NCI-H1417 treated with DMSO at 0.1 percent for 48 hours (cell line): ENCODE measurements at places on chromosomes 4 and X.

DNA sequence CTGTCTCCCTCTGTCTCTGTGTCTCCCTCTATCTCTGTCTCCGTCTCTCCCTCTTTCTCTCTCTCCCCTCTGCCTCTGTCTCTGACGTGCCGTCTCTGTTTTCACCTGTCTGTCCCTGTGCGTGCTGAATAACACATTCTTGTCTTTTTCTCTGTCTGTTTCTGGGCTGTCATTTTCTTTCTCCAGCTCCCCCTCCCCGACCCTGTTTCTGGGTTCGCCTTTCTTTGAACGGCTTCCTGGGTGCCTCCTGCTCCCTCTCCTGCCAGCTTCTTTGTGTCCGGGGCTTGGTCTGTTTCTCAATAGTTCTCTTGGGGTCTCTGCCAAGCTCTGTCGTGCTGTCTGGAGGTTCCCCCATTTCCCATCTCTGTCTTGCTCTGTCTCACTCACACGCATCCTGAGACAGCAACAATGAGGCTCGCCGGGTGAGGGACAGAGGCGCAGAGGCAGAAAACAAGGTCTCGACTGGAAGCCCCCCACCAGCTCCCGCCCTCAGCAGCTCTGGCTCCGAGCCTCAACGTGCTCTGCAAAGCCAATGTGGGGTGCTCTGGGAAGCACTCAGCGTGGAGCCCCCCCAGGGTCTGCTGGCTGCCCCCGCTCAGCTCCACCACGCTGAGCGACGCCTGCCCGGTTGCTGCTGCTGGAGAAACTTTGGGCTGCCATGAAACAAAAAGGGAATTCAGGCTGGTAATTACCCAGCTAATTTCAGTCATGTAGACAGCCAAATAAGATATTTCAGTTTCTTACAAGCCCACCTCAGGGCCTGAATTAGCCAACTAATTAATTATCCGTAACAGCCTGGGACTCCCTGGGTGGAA lies 3.4 kb downstream of the CPLX1 start:
- DNase-seq: no peak

GRCh38 chr4:102339018-102339417 lies 6.3 kb downstream of the SLC39A8 start:
- no peak for DNase-seq

DNA sequence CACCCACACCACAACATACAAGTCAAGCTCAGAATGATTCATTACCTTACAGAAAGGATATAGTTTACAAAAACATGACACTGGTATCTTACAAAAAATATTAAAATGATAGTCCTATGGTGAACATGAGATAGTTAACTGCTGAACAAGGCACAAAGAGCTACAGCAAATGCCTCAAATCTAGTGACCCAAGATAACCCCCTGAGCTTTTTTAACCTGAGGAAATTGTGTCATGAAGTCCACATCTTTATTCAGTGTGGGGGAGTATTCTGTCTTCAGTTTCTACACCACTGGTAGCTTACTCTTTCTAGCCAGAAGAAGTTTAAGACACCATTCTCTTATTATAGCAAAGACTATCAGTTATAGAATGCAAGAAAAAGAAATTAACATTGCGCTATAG lies 218.7 kb downstream of the MAPK10 start:
- DNase-seq: no peak

DNA sequence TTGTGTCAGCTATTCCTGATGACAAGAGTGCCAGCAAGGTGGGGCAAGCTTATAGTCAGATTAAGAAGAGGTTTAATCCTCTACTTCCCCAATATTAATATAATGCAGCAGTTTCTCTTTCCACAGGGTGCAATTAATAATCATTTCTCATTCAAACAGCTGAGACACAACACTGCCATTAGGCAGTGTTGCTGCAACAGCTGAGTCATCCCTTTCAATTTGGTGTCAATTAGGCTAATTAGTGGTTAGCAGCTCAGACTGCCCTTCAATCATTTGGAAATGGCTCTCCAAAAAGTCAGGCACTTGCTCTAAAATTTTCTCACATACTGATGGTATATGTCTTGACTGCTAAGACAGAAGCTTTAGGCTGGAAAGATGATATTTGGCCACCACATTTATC lies 265.7 kb upstream of the FAM241A start:
- DNase-seq: peak; percentile 81

GRCh38 chr4:100147684-100148083 lies 42.6 kb downstream of the DDIT4L start:
- DNase-seq: no peak

GRCh38 chr4:176270669-176271068 lies 1.6 kb upstream of the ASB5 start:
- no peak for DNase-seq

GRCh38 chrX:104112326-104112951 lies at the start of gene ZCCHC18:
Gene ZCCHC18 (plus strand): TSS chrX:104112523. CDS start chrX:104114112, 1,589 bp downstream.
- peak; percentile 16 for DNase-seq

GRCh38 chr4:8188743-8189550 lies 10.1 kb upstream of the SH3TC1 start:
- peak; percentile 59 for DNase-seq

- DNase-seq: no peak
These were observed 325.7 kb downstream of the TLL1 start for GRCh38 chr4:166198516-166199310.

DNA sequence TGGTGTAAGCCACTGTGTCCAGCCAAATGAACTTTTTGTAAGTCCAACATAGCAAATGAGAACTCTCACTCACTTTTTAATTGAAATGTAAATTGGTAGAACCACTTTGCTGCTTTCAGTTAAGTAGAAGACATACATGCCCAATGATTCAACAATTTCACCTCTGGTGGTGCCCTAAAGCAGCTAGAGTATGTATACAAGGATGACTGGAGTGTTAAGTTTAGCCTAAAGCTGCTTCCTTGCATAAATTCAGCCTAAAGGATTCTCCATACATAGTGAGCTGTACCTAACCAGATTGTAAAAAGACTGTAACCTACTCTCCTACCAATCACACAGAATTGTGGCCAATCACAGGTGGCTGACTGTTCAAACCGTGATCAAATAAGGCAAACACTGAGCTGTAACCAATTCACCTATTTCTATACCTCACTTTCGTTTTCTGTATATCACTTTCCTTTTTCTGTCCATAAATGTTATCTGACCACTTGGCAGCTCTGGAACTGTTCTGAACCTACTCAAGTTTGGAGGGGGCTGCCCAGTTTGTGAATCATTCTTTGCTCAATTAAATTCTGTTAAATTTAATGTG lies 39.9 kb downstream of the PDS5A start:
- no peak for DNase-seq

- DNase-seq: no peak
These were observed 103.7 kb downstream of the CEP135 start for GRCh38 chr4:56052481-56052880.

DNA sequence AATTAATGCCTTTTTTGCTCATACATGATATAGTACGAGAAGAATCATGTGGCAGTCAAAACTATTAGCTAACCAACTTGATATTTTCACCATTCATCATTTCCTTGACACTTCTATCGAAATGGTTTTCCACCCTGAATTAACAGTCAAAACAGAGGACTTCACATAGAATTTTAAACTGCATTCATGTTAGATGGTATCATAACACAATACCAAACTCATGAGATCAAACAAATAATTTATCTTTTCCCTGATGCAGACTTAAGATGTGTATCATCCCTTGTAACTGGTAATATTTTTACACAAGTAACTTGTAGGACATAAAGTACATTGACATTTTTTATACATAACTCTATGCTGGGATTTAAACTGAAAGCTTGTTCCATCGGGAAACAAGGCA lies 18.2 kb upstream of the ANTXR2 start:
- no peak for DNase-seq

GRCh38 chrX:37666516-37666915 lies 19.1 kb upstream of the XK start:
- DNase-seq: no peak

DNA sequence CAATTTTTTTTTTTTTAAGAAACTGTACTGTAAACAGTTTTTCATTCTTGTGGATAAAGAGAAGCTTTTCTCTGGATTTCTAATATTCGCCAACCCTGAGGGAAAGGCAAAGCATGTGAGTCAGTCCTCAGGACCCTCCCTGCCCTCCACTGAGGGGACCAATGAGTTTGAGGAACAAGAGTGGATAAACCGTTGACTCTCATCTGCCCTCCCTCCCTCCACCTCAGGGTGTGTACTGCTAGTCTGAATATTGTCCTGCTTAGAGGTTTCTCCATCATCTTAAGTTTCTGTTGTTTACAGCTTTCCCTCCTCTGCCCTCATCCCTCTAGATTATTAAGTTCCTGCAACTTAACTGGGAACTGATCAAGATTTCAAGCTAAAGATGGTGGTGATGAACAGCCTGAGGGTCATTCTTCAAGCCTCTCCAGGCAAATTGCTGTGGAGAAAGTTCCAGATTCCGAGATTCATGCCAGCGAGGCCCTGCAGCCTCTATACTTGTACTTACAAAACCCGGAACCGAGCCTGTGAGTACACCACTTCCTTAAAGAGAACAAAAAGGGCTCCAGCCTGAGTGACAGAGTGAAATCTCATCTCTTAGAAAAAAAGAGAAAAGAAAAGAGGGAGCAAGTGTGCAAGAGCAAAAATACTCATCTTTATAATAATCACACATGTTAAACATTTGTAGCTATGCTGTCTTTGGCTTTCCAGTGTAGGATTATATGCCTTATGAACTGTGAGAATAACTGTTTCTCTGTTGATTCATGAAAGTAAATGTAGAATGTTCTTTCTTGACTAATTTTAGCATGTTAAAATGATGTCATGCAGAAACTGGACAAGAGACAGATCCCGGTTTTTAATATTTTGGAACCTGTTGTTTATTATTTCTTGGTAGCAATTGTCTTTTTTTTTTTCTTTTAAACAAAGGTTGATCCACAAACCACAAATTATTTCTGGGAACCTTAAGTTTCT lies 11.9 kb downstream of the CA5B start:
- DNase-seq: no peak

DNA sequence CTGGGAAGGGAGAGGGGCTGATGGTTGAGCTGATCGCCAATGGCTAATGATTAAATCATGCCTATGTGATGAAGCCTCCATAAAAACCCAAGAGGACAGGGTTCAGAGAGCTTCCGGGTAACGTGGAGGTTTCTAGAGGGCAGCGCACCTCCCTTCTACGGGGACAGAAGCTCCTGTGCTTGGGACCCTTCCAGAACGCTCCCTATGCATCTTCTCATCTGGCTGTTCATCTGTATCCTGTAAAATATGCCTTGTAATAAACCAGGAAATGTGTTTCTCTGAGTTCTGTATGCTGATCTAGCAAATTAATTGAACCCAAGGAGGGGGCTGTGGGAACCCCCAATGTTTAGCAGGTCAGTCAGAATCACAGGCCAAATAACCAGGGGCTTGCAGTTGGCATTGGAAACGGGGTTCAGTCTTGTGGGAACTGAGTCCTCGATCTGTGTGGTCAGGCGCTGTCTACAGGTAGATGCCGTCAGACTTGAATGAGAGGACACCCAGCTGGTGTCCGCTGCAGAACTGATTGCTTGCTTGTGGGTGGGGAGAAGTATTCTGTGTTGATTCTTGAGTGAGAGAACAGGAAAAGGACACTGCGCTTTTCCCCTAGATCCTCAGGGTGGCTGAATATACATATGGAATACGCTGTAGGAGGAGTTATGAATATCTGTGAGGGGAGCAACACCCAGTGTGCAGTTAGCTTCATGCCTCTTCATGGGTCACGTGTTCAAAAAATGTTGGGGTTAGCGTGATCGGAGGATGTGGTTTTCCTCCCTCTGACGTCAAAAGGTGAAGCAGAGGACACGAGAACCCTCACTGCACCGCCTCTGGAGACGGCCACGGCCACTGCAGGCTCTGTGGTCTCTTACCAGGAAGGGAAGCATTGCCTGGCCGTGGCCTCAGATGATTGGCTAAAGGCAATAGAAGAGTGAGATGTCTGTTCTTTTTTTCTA lies 29.2 kb downstream of the HTT-AS start:
- no peak for DNase-seq

DNA sequence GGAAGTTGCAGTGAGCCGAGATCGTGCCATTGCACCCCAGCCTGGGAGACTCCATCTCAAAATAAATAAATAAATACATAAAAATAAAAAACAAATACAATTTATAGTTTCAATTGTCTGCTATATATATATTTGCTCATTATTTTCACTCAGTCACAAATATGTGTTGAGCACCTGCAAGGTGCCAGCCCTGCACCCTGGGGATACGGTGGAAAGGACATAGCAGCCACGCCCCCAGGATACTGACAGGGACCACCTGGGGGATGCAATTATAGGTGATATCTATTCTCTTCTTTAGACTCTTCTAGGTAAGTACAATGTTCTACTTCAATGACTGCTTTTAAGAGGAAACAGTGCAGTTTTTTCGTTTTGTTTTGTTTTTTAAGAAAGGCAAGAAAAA lies 85.0 kb downstream of the JAKMIP1 start:
- DNase-seq: no peak

DNA sequence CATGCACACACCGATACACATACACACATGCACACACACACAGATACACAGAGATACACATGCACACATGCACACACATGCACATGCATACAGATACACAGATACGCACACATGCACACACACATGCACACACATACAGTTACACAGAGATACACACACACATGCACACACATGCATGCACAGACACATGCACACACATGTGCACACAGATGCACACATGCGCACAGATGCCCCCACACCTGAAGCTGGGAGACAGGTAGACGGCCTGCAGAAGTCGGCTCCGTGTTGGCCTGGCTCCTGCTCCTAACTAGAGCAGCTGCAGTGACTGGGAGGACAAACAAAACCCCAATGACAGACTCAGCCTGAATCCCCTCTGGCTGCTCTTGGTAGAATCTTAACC lies 46.8 kb downstream of the PSAPL1 start:
- no peak for DNase-seq

GRCh38 chrX:134533952-134534351 lies 74.0 kb downstream of the HPRT1 start:
- DNase-seq: no peak

DNA sequence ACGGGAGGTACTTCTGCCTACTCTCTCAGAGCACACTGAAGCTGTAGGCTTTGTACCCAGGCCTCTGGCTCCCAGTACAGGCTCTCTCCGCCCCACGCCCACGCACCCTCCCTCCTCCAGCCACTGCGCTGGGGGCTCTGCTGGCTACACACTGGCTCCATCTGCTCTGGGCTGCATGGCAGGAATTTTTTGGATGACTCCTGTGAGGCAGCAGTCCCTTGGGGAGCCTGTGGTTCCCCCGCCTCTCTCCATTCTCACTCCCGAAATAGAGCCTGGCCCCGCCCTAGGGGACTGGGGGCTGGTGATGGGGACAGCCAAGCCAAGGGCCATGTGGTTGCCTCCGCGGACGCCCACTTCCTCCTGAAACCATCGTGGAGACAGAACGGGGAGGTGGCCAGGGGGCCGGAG lies 58.1 kb upstream of the ADRA2C start:
- DNase-seq: no peak

- no peak for DNase-seq
These were observed 2.5 kb downstream of the FAM50A start for GRCh38 chrX:154446430-154446829.

DNA sequence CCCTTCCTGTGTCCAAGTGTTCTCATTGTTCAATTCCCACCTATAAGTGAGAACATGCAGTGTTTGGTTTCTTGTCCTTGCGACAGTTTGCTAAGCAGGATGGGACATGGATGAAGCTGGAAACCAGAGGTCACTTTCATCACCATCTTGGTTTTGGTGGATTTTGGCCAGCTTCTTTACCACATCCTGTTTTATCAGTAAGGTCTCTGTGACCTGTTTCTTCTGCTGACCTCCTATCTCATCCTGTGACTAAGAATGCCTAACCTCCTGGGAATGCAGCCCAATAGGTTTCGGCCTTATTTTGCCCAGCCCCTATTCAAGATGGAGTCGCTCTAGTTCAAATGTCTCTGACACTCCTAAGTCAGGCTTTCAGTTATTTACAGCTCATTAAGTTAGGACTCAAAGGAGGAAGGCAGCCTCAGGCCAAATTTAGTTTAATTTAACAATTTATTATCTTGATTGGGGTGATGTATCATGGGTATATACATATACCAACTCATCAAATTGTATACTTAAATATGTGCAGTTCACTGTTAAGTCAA lies 169.9 kb upstream of the NDP start:
- no peak for DNase-seq
